Gastroesophageal sphincter (tissue), 4 donors: ENCODE measurements at places on chromosomes 16 and 17. TPM values are rescaled to one million over a fixed set of nuclear protein-coding genes. Genes with fewer than 3 reads are reported as not detected.

The C1QTNF8 gene
- not detected for total RNA-seq

The FOXJ1 gene
- total RNA-seq, result not detected

The PPP1R27 gene
- total RNA-seq, result not detected

The CCDC144A gene
- total RNA-seq, result 4.7 TPM

The NETO2 gene
- 1.2 TPM for total RNA-seq

The CLEC18B gene
- not detected for total RNA-seq

The ALG1 gene
- total RNA-seq, result 13.9 TPM

The TLCD2 gene
- total RNA-seq, result 4.8 TPM

The ITPRIPL2 gene
- 80.6 TPM for total RNA-seq

The KRTAP9-4 gene
- not detected for total RNA-seq
